ENCODE measurements at places on chromosomes 5 and 9. TPM values are rescaled to one million over a fixed set of nuclear protein-coding genes. Genes with fewer than 3 reads are reported as not detected.

- no peak for DNase-seq
These were observed 28.3 kb upstream of the RAI14 start for GRCh38 chr5:34627794-34628193.

Gene PCDHB10
- total RNA-seq: not detected

- DNase-seq: no peak
These were observed 46.4 kb upstream of the SLCO6A1 start for GRCh38 chr5:102545175-102545574.

GRCh38 chr9:16535555-16535954 is 334.9 kb downstream of the BNC2 start:
- DNase-seq: no peak

GRCh38 chr5:153544706-153545105 is 54.2 kb downstream of the GRIA1 start:
- DNase-seq: no peak

- DNase-seq: no peak
These were observed at the start of gene PDLIM4 for GRCh38 chr5:132257131-132258101. Gene PDLIM4 (plus strand): TSS chr5:132257696. CDS start chr5:132257735, 39 bp downstream.

All from activated naive CD8-positive, alpha-beta T cell treated with anti-CD3 and anti-CD28 coated beads for 36 hours (primary cell).